Lung (tissue), 17 donors: ENCODE measurements at places on chromosomes 7 and 10. TPM values are rescaled to one million over a fixed set of nuclear protein-coding genes. Genes with fewer than 3 reads are reported as not detected.
A peak's percentile ranks its signal among the peaks of the same experiment; 100 is the strongest.

The MET gene
- 16.3 TPM for polyA plus RNA-seq

DNA sequence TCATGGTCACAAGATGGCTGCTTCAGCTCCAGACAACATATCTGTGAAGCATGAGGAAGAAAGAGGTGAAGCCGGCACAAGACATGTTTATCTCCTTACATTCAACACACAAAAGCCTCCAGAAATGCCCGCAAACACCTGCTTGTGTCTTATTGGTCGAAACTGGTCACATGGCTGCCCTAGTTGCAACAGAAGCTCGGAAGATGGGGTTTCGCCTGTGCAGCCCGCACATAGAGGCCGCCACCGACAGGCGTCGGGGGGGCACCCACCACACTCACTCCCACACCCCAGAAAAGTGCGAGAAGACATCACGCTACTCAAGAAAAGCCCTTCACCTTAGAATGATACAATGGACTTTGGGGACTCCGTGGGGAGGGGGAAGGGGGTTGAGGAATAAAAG is 63.0 kb upstream of the MGMT start:
- no peak for DNase-seq

GRCh38 chr7:134730411-134730829 is 49.0 kb upstream of the CALD1 start:
- DNase-seq: no peak

DNA sequence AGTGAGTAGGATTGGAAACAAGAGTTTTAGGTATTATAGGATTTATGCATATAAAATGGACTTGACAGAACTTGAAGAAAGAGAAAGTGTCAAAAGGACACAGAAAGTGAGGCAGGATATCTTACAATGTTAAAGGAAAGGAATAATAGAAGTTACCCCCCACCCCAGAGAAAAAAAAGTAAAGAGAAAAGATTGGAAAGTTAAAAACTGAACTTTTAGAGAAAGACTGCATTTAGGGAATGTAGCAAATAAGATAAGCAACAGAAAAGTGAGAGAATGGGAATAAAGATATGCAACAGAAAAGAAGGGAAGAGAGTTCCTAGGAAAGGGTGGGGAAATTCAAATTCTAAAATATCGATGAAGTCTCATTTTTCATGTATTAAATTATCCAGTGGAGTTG is 250.5 kb upstream of the KAT6B start:
- no peak for DNase-seq

The OR13A1 gene
- polyA plus RNA-seq: 0.28 TPM

DNA sequence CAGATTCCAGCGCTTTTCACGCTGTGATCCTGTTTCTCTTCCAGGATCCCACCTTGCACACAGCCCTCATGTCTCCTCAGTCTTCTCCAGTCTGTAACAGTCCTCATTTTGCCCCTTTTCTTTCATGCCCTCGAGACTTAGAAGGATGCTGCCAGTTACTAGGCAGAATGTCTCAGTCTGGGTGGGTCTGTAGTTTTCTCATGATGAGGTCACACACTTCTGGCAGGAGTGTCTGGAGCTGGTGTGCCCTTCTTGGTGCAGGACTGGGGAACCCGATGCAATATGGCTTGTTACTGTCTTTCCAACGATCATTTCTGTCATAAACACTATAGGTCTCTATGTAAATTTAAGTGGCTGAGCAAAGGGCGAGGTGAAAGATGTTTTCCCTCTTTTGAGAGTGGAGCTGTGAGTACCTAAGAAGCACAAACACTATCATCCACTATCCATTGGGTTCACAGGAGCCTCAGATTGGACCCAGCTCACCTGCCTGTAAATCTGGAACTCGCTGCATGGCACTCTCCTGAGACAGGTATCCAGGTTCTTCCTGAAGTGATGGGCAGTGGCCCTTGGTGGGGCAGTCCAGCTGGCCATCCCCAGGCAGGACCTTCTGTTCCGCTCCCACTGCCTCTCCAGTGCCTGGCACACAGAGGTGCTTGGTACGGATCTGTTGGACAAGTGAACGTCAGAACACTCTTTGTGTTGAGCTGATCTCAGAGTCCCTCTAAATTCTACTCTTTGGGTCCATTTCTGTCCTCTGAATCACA is 64.3 kb upstream of the ZNF32 start:
- no peak for DNase-seq

DNA sequence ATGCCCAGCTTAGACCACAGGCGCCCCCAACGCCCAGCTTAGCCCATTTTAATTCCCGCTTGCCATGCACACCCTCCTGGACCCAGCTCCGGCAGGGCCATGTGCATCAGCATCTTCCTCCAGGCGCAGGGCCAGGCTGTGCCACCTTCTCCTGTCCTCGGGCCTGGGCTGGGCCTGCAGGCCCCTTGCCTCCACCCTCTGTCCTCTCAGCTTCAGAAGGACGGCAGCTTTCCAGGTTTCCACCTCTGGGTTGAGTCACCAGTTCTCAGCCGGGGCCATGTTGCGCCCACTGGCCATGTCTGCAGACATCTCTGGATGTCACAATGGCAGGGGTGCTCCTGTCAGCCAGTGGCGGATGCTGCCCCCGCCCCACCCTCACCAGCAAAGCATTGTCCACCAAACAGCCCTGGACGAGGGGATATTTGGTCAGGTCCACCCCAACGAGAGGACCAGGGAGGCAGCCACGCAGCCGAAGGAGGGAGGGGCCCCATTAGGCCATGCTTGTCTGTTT is 59.1 kb upstream of the NKX6-2 start:
- DNase-seq: no peak

GRCh38 chr7:37377231-37377630 is 71.4 kb downstream of the ELMO1 start:
- DNase-seq: no peak

- peak; percentile 18 for DNase-seq
Observed at GRCh38 chr7:141074162-141074991, 513 bp downstream of the TMEM178B start.

DNA sequence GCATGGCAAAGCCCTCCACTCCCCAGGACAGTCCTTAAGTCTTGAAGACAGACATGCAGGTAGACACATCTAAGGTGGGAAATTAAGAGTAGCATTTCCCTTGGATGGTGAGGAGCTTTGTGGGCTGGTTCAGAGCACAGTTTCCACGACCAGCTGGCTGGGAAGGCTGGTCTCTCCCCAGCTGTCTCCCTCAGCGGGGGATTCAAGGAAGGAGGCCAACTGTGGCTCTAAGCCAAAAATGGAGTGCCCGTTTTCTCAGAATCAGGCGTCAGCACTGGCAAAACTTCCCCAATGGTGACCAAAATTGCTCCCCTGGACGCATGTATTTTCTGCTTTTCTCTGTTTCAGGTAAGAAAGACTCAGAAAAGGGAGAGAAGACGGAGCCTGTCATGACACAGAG is 230.6 kb upstream of the FZD8 start:
- DNase-seq: no peak

The CDNF gene
- 0.60 TPM for polyA plus RNA-seq

The GIMAP4 gene
- polyA plus RNA-seq: 48.3 TPM

DNA sequence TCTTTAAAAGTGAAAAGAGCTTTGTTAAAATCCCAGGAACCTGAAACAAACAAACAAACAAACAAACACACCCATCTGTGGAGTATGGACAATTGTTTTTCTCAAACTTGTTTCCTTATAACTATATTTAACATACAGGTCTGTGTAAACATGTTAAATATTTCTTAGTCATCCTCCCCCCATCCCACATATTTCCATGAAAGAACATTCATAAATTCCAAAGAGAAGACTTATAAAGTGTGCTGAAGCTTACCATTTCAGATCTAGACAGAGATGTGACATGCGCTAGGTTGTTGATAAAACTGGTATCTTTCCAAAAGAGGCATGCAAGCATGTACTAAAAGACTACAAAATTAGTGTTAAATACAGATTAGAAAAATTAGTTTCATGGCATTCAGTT is 6.5 kb downstream of the FKBP14 start:
- DNase-seq: no peak

The CYP3A4 gene
- polyA plus RNA-seq: not detected

The ASNS gene
- polyA plus RNA-seq: 65.9 TPM

- no peak for DNase-seq
Observed at GRCh38 chr7:128435327-128435686, 20.4 kb upstream of the HILPDA start.

The GSTK1 gene
- 119 TPM for polyA plus RNA-seq

The DPP6 gene
- 0.08 TPM for polyA plus RNA-seq

The CAV1 gene
- polyA plus RNA-seq: 121 TPM

The PITX3 gene
- polyA plus RNA-seq: not detected

The HMX3 gene
- not detected for polyA plus RNA-seq

DNA sequence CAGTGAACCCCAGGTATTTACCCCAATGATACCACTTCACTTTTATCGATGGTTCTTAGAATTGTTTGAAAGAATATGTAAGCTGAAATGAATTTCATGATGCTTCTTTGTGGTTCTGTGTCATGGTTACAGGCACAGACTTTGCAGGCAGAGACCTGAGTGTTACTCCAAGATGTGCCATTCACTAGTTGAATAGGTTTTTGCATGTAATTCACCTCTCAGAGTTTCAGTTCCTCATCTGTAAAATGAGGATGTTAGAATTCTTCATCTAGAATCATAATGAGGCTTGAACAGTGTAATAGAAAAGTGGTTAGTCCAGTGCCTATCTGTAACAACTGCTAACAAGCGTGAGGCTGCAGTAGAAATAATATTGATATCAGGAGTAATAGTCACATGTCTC is 54.6 kb downstream of the VSTM2A start:
- DNase-seq: no peak

The C7orf57 gene
- polyA plus RNA-seq: 2.3 TPM

The GDF2 gene
- not detected for polyA plus RNA-seq

DNA sequence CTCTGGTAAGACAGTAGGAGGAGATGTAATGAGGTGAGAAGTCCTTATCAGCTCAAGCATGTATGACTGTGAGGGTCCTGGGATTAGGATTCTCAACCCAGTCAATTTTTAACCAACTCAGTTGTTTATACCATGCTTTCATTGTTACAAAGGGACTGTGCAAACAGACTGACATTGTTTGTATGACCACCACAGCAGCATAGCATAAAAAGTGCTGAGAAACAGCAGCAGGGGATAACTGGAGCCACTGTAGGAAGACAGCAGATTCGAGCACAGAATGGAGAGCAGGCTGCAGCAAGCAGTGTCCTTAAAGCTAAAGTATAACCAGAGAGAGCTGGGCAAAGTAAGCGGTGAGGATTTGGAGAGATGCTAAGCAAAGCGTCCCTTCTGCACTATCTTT is 829.5 kb downstream of the REEP3 start:
- no peak for DNase-seq
